GM12864 (cell line): ENCODE measurements at places on chromosomes 5 and 9.

DNA sequence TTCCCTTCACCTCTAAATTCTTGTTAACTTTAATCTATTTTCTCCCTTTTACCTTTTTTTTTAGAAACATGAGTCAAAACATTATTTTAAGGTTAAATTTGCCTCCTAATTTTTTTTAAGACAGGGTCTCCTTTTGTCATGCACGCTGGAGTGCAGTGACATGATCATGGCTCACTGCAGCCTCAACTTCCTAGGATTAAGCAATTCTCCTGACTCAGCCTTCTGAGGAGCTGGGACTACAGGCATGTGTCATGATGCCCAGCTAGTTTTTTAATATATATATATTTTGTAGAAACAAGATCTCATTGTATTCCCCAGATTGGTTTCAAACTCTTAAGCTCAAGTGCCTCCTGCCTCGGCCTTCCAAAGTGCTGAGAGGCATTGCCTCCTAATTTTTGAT is 424.7 kb upstream of the FAM174A start:
- DNase-seq = no peak

DNA sequence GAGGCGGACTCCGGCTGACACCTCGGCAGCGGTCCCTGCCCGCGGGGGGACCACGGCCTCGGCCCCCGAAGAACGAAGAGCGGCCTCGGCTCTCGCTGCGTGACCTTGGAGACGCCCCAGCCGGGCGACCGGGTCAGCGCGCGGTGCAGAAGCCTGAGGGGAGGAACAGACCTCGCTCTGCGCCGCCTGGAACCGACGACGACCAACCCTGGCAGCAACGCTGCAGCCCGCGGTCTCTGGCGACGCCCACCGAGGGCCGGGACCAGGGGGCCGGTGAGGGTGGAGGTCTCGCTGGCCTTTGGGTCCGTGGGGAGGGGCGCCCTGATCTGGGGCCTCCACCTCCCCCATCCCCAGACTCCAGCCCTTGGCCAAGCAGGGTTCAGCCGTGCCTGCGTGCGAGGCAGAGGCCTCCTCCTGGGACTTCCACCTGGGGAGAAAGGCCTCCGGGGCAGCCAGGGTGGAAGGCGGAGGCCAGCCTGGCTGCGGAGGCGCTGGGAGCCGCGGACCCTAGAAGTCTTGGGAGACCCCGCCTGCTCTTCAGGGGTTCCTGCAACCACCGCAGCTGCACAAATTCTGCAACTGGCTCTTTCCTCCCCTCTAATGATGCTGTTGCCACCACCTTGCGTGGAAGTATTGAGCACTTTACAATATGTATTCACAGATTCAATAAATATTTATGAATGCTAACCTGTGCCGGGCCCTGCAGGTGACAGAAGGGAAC is 44.3 kb upstream of the SLC12A7 start:
- DNase-seq = no peak

- DNase-seq = no peak
Measured at GRCh38 chr5:55344392-55344992, 36.7 kb downstream of the MTREX start.

DNA sequence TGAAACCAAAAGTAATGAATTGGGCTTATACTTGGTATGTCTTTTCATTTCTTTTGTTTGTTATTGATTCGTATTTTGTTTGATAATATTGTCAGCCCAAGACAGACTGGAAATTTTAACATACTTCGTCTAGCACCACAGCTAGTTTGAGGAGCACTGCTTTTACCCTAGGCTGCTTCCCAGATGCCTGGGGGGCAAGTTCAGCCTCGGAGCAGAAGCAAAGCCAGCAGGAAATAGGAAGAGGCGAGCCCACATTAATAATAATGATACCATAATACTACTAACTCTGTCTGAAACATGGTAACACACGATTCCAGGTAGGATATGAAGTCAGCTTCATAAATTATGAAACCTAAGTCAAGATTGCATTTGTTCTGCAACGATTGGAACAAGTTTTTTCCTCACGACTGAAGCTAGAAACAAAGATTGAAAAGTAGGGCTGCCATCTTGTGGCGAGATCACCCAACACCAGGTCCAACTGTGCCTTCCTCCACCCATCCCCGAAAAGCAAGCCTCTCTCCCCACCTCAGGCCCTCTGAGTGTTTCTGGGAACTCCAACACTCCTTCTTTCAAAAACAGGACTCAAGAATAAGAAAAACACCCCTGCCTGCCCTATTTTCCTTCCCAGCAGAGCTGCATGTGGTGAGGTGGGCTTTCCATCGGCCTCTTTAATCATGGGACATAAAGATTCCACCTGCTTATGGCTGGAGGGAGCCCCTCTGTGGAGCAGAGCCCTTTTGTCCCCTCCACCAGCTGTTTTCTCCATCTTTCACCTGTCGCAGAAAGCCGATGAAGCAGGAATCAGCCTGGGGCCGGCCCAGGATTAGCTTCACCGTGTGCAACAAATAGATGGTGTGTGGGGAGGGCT is 236.4 kb downstream of the CAAP1 start:
- DNase-seq = no peak

GRCh38 chr9:136247947-136248637 is 2.5 kb upstream of the QSOX2 start:
- no peak for DNase-seq

DNA sequence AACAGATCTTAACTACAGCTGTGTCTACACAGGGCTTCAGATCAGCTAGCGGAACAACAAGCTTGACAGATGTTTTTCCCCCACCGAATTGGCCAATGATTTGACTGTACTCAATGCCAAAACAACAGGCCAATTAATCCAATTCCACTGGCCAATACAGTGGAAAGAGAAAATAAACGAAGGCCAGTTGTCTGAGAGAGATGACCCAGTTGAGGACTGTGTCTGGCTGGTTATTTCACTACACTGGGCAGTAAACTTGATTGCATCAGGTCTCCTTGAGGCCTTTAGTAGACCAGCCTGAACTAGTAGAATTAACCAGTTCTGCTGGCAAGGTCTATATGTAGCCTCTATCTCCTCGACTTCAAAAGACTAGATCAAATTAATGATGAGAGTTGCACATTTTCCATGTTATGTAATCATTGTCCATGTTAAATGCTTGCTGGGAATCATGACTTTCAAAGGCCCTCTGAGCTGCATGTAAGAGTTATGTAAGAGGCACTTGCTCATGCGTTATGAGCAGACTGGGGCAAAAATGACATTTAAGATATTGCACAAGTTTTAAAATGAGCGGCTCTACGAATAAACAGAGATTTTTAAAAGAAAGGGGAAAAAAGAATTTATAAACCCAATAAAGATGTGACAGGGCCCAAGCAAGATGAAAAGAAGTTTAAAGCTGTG is 28.3 kb downstream of the SMIM23 start:
- DNase-seq = no peak

DNA sequence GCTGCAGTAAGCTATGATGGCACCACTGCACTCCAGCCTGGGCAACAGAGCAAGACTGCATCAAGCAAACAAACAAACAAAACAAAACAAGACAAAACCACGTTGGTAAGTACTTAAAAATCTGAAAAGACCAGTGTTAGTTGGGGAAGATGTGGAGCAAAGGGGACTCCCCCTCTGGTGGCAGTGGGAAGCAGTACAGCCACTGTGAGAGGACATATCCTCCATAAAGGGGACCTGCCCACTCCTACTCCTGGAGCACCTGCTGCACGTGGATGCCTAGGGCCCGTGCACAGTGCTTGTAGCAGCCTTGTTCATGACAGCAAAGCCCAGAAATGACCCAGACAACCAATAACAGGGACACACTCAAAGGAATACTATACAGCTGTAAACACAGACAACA is 17.0 kb upstream of the IPPK start:
- no peak for DNase-seq

DNA sequence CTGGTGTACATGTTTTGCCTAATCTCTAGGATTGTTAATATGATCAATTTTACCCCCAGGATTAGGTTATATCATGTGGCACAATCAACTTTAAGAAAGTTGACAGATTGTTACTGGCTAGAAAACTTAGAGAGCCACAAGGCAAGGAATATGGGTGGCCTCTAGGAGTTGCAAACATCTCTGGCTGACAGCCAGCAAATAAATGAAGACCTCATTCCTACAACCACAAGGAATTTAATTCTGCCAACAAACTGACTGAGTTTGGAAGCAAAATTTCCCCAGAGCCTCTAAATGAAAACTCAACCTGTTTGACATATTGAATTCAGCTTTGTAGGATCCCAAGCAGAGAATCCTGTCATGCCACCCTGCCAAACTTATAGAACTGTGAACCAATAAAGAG is 196.4 kb upstream of the PTGER4 start:
- no peak for DNase-seq

DNA sequence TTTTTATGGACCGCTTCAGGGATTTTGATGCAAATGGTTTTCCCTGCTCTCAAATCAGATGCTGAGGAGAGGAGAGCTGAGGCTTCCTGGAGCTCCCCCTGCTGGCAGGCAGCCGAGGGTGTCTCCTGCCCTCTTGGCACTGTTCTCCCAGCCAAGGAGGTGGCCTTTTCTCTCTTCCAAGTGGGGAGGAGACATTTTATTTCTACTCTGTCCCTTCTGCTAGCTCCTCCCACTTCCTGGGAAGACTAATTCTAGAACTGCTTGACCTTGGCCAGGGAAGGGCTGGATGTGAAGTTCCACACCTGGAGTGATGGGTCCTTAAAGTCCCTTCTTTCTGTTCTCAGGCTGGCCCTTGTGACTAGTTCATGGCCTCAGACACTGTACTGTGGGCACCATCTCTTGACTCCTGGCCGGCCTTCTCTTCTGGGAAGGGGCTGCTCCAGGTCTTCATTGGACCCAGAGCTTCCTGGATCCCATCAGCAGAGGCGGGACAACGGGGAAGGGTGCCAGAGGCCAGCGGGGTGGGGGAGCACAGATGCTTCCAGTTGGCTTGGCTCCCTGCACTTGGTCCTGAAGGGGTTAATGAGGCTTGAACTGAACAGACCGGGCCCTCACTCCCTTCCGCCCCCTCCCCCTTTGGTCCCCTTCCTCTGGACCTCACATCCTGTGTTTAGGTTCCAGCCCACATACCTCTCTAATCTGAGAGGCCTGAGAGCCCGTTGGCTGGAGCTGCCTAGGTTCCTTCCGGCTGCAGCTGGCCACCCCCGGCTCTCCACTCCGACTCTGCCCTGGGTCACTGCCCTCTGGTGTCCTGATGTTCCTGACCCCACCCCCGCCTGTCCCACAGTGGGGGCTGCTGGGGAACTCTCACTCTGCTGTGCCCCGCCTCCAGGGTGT is 32.1 kb downstream of the PTPA start:
- no peak for DNase-seq

DNA sequence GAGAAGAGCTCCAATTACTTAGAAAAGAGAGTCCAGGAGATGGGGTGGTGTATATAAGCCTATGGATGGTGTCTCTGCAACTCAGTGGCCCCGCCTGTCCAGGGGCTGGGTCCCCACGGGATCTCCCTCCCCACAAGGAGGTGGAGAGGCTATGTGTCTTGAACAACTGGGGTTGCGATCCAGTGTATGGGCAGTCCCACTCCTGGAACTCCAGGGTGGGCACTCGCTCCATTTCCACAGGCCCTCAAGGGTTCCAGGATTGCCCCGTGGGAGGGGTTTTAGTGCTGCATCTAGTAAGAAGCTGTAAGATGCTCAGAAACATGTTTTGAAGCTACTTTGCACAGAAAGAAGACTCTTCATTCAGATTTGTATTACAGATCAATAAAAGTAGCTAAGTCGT is 558 bp upstream of the SMAD5 start:
- DNase-seq = no peak
